ENCODE measurements at places on chromosomes 4 and X.

DNA sequence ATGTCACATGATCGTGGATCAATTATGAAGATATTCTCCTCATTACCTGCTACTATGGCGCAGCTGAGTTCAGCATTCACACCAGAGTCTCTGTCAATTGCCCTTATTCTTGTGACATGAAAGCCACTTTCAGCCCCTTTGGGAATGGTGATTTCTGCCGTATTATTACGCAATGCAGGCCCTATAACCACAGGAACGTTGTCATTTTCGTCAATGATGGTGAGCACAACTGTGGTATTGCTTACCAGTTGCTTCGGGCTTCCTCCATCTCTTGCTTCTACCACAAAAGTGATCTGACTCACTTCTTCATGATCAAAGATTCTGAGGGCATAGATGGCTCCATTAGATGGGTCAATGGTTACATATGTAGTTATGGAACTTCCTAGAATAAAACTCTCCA lies 2.1 kb downstream of the PCDH18 start:
- no peak for DNase-seq

GRCh38 chr4:127448986-127449385 lies 183.8 kb upstream of the INTU start:
- no peak for DNase-seq

- no peak for DNase-seq
Observed at GRCh38 chr4:56995525-56995924, 16.8 kb downstream of the POLR2B start.

- DNase-seq, result no peak
Observed at GRCh38 chr4:183848805-183849204, 56.3 kb upstream of the STOX2 start.

DNA sequence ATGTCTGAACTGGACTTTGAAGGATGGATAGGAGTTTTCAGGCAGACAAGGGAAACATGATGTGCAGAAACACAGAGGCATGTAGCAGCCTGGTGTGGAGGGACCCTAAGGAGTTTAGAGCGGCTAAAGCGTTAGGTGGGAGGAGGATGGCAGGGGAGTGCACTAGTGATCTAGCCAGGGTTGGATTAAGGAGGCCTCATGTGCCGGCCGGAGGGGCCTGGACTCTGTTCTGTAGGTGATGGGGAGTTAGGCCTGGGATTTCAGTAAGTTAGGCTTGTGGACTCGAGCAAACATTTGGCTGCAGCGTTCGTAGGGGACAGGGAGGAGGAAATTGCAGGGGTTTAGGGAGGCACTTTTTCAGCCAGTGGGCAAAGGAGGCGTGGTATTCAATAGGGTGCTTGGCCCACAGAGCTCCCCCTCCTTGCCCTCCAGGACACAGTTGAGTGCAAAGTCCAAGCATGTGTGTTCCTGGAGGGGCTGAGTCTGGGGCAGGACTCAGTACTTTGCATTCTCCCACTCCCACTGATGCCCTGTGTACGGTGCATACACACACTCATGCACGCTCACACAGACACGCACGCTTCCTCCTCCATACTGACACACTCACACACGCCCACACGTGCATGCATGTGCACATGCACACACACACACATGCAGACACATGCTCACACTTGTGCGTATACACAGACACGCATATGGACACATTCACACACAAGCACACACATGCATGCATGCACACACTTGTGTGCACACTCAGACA lies 18.6 kb downstream of the PSAPL1 start:
- no peak for DNase-seq

- DNase-seq, result no peak
Observed at GRCh38 chr4:52019936-52020657, at the start of gene LRRC66. Gene LRRC66, minus strand, starts transcription at chr4:52020363. Its CDS starts 2,750 bp downstream, at chr4:52017613.

GRCh38 chr4:71382900-71383560 lies 44.2 kb downstream of the SLC4A4 start:
- DNase-seq, result no peak

GRCh38 chr4:23594125-23594524 lies 295.7 kb downstream of the PPARGC1A start:
- DNase-seq, result no peak

GRCh38 chr4:108109997-108110416 lies 58.7 kb downstream of the LEF1 start:
- DNase-seq, result no peak

- no peak for DNase-seq
Observed at GRCh38 chr4:76447393-76447851, 12.4 kb downstream of the SHROOM3 start.

GRCh38 chrX:14843666-14844065 lies 29.2 kb downstream of the FANCB start:
- no peak for DNase-seq

DNA sequence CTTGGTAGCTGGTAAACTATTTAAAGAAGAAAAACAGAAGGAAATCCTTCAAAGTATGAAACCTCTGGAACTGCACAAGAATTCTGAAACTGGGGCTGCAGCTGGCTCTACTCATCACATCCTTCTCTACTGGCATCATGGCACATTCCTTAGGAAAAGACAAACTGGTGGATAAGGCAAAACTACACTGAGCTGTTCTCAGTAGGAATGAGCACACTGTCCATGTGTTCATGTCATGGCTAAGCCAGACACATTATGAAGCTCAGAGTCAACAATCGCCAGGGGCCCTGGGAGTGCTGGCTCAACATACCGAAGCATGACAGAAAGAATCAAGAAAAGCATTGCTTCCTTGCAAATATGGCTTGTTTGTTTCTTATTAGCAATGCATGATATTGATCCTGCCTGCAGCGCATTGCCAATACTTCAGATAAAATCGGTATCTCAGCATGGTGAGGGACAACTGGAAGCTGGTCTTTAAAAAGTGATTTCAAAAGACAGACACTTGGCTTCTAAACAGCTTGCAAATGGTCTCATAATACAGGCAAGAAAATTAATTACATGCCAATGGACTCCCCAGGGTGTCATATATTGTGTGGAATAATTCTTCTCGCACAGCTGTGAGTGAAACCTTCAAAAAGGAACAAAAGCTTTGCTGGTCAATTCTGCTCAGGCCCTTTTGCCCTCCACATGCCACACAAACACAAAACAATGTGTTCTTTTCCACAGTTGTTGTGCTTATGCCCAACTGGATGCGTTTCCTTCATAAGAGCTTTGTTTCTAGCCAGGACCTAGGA lies 300.2 kb upstream of the VCX start:
- DNase-seq, result no peak

- DNase-seq, result no peak
Observed at GRCh38 chr4:108533245-108533844, 87.0 kb upstream of the RPL34 start.

GRCh38 chr4:71186257-71186565 lies 152.6 kb upstream of the SLC4A4 start:
- DNase-seq, result no peak

- no peak for DNase-seq
Observed at GRCh38 chr4:1500231-1500965, 94.2 kb upstream of the NKX1-1 start.

DNA sequence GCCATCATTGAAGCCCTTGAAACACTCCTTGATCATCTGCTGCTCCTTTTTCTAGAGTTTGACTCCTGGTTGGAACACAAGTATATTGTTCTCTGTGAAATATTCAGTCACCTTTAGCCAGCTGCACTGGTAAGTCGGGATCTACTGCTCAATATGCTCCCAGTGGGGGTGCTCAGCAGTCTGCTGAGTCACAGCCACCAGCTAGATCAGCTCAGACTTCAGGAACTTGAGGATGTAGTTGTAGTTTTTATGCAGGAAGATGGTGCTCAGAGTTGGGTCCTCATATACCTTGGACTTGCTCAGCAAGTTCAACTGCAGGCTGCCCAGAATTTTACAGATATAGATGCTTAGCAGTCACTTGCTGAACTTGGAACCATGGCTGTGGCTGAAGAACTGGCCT lies 202.5 kb upstream of the RPL34 start:
- DNase-seq, result no peak

GRCh38 chrX:35726176-35726575 lies 72.0 kb upstream of the MAGEB16 start:
- no peak for DNase-seq

GRCh38 chr4:73947239-73947985 lies 34.4 kb downstream of the PF4 start:
- no peak for DNase-seq

DNA sequence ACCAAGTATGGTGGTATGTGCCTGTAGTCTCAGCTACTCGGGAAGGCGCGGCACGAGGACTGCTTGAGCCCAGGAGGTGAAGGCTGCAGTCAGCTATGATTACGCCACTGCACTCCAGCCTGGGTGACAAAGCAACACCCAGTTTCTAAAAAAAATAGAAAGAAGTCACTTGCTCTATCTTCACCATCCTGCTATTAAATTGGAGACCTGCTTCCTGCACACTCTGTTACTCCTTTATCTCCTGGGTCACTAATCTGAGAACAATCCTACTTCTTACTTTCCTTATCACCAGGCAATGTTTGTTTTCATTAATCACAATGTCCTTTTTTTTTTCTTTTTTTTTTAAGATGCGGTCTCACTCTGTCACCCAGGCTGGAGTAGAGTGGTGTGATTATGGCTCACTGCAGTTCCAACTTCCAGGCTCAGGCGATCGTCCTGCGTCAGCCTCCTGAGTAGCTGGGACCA lies 16.2 kb downstream of the PRKX start:
- DNase-seq, result no peak

GRCh38 chr4:17029432-17029831 lies 131.0 kb upstream of the LDB2 start:
- no peak for DNase-seq

DNA sequence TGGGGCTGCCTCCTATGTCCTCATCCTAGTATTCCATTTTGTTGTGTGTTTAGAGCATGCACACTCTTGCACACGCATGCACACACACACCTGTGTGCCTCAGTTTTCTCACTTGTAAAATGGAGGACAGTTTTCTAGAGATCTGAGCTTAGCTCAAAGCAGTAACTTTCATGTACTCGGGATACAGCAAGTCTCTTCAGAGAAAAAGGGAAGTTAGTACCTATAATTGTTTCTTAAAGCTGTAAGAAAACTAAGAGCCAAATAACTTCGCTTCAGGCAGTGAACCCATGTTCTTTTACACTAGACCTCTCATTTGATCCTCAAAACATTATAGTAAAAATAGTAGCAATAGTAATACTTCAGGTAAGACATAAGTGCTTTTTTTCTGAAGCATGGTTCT lies 49.6 kb downstream of the KIT start:
- DNase-seq, result no peak

DNA sequence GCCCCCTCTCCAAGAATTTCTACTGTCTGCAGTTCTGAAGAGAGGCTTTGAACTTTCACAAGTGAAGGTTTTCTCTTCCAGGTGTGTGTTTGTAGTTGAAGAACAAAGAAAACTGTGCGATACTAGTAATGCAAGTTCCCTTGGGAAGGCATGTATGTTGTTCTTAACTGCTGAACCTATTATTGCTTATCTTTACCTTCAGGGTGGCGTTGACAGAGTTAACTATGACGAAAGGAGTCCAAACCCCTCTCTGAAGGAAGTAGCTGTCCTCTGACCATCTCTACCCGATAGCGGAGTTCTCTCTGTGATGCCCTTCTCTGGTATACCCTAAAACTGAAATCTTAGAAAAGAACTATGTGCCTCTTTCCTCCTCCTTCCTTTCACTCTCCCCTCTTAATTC lies 79.9 kb downstream of the TSPAN7 start:
- no peak for DNase-seq

- no peak for DNase-seq
Observed at GRCh38 chr4:186688150-186688943, 35.3 kb downstream of the FAT1 start.

DNA sequence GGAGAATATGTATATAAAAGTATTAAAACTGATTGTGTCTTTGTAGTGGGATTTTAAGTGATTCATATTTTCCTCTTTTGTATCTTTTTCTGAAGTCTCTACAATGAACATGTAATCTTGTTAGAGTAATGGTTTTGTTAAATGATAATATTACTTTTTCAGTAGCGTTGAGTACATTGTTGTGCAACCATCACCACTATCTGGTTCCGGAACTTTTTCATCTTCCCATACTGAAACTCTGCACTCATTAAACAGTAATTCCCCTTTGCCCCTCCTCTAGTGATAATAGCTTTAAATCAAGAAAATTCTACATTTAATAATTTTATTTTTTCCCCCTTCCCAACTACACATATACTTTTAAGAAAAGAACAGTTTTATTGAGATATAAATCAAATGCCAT lies 23.3 kb downstream of the SHROOM3 start:
- DNase-seq, result no peak

DNA sequence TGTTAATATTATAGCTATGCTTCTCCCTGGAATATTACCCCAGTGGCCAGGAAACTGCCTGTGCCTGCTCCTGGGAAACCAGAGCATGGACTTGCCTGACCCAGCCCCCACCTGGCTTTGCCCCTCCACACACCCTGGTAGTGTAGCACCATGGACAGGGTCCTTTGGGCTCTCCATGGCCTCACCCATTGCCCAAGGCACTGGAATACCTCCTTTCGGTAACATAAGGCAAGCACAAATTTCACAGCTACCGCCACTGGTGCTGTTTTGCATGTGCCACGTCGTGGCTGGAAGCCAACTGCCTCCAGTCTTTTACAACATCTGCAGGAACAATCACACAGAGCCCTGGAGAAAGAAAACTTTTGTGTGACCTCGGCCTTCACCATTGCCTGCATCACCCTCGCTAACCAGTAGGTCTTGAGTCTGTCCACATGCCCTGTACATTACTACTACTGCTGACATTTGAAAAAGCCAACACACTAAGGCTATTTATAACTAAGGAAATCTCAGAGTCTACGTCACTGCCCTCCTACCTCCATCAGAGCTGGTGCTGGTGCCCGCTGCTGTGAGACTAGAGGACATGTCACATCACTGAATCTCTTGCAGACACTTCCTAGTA lies 47.7 kb downstream of the HPGD start:
- no peak for DNase-seq

DNA sequence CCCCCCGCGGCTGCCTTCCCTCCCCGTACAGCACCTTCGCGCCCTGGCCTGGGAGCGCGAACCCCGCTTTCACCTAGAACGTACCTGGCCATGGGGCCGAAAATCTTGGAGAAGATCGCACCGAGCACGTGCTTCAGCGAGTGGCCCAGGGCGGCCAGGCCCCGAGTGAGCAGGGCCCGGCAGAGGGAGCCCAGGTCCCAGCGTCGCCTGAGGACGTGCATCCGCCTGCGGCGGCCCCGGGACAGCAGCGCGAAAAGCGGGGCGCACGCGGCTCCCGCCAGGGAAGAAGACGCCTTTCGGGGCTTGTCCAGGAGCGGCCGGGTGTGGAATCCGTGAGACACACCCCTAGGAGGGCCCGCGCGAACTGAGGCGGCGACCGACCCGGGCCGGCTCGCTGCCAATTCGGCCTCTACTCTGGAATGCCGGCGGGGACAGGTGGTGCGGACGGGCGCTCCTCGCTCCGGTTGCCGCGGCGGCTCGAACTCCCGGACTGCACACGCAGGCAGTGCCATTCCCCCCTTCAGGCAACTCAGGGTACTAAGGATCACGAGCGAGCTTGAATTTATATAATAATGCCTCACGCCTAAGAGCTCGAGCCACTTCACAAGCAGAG lies at the start of gene HS6ST2:
TSS of gene HS6ST2 (minus strand) at position 539 of the 613 bp plus-strand sequence.
- DNase-seq, result no peak

DNA sequence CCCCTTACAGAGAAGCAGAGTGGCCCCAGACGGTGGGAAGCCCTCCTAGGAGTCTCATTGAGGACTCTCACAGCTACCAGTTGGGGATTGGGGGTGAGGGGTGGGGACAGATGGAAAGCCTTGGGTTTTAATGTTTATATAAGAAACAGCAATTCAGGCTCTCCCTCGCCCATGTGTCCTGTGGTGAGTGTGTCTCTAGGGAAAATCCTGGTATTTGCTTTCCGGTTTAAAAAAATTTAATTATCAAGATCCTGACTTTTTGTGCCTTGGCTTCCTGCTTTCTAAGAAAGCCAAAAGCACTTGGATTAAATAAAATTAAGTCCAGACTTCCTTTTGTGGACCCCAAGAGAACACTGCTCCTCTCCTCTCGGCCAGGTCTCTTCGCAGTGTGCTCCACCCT lies 93.8 kb downstream of the SOWAHB start:
- DNase-seq, result no peak

GRCh38 chr4:27702730-27703431 lies 842.2 kb downstream of the STIM2 start:
- no peak for DNase-seq
